ENCODE measurements at places on chromosomes 5 and 9. TPM values are rescaled to one million over a fixed set of nuclear protein-coding genes. Genes with fewer than 3 reads are reported as not detected.

Gene PCDHGB1
- 2.1 TPM for total RNA-seq

Gene FGF1
- 1.6 TPM for total RNA-seq

Gene SLC36A2
- not detected for total RNA-seq

Gene NUDCD2
- total RNA-seq = 30.6 TPM

Gene FRMD3
- total RNA-seq = 1.5 TPM

Gene HTR4
- total RNA-seq = not detected

Gene GOLM1
- 108 TPM for total RNA-seq

Gene ZFP37
- total RNA-seq = 1.3 TPM

Gene SLC34A3
- total RNA-seq = 0.07 TPM

Gene DRD1
- total RNA-seq = 0.77 TPM

Gene SLC6A19
- not detected for total RNA-seq

Gene CATSPER3
- total RNA-seq = 0.49 TPM

Gene IGFBPL1
- 2.9 TPM for total RNA-seq

Gene LRRTM2
- total RNA-seq = not detected

Gene TRPM3
- total RNA-seq = not detected

Gene CCDC183
- total RNA-seq = 0.10 TPM

Gene TLR4
- 0.08 TPM for total RNA-seq

Gene PCDHB3
- not detected for total RNA-seq

Gene ATP6V0E1
- 268 TPM for total RNA-seq

Gene ACOT12
- total RNA-seq = not detected

Gene GPR151
- not detected for total RNA-seq
